ENCODE measurements at places on chromosomes 6 and 20. TPM values are rescaled to one million over a fixed set of nuclear protein-coding genes. Genes with fewer than 3 reads are reported as not detected.

The MAPK13 gene
- total RNA-seq: 29.3 TPM

The WFDC5 gene
- not detected for total RNA-seq

DNA sequence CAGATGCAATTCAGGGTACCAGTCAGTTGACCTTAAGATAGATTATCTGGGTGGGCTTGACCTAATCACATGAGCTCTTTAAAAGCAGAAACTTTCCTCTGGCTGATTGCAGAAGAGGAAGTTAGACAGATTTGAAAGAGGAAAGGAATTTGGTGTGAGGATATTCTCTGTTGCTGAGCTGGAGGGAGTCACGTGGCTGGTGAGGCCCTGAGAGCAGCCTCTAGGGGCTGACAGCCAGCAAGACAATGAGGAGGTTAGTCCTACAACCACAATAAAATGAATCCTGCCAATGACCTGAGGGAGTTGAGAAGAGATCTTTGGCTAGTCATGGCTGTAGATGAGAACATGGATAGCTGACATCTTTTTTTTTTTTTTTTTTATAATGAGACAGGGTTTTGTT lies 87.0 kb upstream of the B3GAT2 start:
- no peak for DNase-seq

DNA sequence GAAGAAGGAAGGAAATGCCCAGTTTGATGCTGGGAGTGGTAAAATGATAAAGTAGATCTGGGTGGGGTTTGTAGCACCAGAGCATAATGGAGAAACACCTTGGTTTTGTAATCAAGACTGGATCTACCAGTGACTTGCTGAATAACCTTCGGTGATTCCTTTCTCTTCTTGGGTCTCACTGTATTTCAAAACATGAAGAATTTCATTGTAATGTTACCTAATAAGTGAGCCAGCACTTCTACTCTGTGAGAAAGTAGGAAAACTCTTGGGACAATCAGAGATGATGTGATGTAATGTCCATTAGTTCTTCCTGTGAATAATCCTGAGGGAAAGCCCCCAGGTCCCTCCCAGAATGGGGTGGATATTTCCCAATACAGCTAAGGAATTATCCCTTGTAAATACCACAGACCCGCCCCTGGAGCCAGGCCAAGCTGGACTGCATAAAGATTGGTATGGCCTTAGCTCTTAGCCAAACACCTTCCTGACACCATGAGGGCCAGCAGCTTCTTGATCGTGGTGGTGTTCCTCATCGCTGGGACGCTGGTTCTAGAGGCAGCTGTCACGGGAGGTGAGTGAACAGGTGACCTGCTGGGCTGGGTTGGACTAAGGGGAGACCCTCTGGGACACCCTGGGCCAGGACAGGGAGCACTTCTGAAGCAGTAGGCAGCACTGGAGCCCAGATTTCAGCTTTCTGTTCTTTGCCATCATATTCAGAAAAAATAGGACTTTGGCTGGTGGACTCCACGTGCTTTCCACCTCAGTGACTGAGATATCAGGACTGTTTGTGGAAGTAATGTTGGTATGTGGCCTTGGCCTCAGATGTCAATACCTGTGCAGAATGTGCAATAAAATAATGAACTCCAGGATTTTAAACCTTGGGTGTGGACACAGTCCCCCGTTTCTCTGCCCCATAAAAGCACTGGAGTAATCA lies at the start of gene PI3:
PI3 (plus strand) TSS at position 469 of the 931 bp plus-strand sequence; CDS start at position 490, 21 bp downstream.
- DNase-seq: no peak
